ENCODE measurements at places on chromosomes 6 and 20.

DNA sequence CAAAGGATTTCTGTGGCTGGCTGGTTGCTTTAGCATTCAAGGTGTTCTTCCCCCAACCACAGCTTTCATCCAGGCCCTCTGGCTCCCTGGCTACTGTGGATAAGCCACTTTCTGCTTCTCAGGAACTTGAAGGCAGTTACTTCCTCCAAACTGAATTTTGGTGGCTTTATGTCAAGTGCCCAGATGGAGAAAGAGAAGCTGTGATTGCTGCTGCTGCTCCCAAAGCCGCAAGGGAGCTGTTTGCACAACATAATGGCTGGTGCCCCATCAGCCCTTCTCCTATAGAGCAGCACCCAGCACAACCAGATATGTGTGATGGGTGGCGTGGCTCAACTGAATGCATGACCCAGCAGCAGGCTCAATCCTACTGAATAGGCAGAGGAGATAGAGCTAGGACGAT, 465.2 kb downstream of the MAFB start:
- DNase-seq: no peak

- DNase-seq: no peak
Measured at GRCh38 chr6:132954222-132954621, 139.9 kb downstream of the RPS12 start.

- no peak for DNase-seq
Measured at GRCh38 chr20:48294196-48294595, 508.9 kb upstream of the SULF2 start.

DNA sequence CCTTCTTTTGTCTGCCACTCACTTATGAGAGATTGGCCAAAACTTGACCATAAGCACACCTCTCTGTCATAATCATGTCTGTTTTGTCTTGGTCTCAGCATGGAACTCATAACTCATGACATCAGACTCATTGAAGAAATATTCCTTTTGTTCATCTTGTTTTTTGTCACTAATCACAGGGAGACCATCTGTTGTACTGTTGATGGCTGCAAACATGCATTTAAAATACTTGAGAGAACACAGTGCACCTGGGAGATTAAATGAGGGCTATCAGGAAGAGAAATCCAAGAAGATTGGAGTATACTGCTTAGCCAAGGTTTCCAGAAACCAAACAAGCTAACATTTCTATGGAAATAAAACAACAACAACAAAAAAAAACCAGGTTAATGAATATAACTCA, 689.7 kb downstream of the EPM2A start:
- DNase-seq: no peak

DNA sequence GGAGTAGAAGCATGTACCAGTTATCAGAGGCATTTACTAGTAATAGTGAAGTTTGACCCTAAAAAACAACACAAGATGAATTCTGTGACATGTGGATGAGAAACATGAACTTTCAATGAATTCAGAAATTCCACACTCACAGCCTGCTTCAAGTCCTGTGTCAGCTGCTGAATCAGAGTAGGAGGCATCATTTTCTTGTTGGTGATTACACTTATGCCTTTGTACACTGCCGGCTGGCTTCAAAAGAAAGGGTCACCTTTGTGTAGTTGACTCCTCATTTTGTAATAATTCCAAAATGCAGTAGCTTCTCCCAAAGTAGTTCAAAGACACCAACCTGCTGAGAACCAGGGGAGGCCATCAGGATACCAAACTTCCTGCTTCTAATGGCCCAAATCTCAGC, 165.5 kb downstream of the BACH2 start:
- no peak for DNase-seq

DNA sequence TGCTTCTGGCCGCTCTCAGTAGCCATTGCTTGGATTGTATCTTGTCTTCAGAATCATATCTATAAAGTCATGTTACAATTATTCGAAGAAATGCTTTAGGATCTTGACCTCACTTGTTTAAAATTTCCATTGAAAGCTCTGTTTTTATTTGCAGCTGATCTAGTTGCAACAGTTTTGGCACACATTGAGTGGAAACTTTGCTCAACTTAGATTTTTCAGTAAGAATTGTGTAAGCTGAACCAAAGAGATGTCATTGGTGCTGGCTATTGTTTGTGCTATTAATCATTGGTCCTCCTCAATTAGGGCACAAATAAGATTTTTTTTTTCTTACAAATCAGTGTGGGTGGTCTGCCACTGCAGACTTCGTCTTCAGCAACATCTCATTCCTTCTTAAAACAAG, 649.2 kb downstream of the MMUT start:
- no peak for DNase-seq

- no peak for DNase-seq
Measured at GRCh38 chr20:51495921-51496545, 46.5 kb downstream of the NFATC2 start.

- DNase-seq: no peak
Measured at GRCh38 chr6:19322691-19323485, 514.3 kb upstream of the ID4 start.

DNA sequence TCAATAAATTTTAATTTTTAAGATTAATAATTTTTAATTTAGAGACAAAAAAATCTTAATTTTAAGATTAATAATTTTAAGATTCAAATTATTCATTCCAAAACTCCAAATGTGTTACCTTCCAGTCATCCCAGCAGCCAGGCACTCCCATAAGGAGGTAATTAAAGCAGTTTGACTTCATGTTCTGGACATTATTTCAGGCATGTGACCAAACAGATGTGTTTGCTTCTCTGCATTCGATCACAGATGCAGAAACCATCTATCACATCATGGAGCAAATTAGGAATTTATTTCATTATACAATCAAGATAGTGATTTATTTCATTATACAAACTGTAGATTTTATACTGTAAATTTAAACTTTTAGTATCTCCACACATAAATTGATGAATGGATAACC, 150.3 kb downstream of the AKAP7 start:
- DNase-seq: no peak

GRCh38 chr6:41167173-41167963, 4.5 kb upstream of the TREM2 start:
- DNase-seq: no peak

DNA sequence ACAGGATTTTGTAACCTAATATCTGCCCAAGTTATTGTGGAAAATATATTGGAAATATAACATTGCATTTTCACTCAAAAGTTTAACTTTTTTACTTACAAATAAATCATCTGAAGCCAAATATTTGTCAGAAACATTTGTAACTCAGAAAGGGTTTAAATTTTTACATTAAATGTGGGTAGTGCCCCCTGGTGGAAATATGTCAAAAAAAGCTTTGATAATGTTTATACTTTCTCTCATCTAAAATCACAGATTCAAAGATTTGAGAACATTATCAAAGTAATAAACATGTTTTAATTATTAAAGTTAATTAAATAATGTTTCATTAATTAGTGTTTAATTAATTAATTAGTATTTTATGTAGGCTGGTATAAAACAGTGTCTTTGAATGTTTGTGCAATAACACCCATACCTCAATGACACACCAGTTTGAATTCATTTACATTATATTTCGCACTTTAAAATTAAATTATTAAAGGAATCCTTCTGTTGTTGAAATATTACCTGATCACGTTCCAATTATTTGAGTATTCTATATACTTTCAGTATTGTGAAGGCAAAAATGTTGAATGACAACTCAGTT, 320.1 kb upstream of the FKBP1C start:
- no peak for DNase-seq

- no peak for DNase-seq
Measured at GRCh38 chr20:6994452-6994851, 227.0 kb downstream of the BMP2 start.
